Panc1 (cell line): ENCODE measurements at places on chromosomes 7 and 10. TPM values are rescaled to one million over a fixed set of nuclear protein-coding genes. Genes with fewer than 3 reads are reported as not detected.

DNA sequence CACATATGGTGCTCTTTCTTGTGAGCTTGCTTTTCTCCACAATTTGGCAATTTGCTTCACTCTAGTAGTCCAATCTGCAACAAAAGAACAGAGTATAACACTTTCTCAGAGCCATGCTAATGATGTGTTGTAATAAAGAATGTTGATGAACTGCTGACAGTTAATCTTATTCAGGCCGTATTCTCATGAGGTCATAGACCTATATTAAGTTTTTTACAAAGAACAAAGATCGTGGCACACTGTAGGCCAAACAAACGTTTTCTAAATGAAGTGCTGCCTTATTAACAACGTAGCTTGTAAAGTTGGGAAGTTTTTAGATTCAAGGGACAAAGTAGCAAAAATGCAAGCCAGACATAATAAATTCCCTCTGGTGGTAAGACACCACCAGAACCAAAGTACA lies 160.1 kb downstream of the GALNT11 start:
- no peak for DNase-seq

DNA sequence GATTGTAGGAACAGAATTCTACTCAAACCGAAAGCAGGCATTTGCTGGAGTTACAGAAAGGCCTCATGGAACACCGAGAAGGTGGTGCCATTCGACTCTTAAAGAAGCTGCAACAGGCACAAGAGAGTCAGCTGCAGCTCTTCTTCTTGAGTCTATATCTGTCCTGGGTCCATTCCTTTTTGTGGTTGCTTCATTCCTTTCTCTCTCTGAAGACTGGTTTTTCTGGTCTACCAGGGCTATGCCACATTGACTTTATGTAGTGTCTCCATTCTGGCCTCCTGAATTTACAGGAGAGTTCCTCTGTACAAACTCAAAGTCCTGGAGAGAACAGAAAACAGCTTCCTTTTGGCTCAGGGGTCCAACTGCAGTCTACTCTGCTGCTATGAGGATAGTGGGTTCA lies 132.8 kb downstream of the CFTR start:
- DNase-seq = no peak

ACTR1A gene
- 147 TPM for total RNA-seq

ATXN7L1 gene
- 10.8 TPM for total RNA-seq

TMEM229A gene
- total RNA-seq = not detected
